ENCODE measurements at places on chromosomes 16 and 17.

GRCh38 chr16:83692224-83692623 is 115.6 kb upstream of the HSBP1 start:
- peak; percentile 40 for DNase-seq

GRCh38 chr16:14050291-14051027 is 20.7 kb upstream of the MRTFB start:
- no peak for DNase-seq

DNA sequence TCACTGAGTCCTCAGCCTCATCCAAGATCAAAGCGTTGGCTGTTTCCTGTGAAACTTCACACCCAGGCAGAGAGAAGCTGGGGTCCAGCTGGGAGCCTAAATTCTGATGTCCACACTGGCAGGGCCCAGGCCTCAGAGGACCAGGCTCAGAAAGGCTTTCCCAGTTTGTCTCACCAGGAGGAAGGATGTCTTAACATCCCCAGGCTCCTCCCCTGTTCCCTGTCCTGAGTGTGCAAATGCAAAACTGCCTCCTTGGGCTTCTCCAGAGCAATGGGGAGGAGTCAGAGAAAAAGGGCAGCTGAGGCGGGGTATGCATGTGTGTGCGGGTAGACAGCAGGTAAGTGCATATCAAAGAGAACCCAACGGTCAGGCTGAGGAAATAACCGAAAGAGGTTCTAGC is 45.7 kb downstream of the CUEDC1 start:
- DNase-seq = no peak

DNA sequence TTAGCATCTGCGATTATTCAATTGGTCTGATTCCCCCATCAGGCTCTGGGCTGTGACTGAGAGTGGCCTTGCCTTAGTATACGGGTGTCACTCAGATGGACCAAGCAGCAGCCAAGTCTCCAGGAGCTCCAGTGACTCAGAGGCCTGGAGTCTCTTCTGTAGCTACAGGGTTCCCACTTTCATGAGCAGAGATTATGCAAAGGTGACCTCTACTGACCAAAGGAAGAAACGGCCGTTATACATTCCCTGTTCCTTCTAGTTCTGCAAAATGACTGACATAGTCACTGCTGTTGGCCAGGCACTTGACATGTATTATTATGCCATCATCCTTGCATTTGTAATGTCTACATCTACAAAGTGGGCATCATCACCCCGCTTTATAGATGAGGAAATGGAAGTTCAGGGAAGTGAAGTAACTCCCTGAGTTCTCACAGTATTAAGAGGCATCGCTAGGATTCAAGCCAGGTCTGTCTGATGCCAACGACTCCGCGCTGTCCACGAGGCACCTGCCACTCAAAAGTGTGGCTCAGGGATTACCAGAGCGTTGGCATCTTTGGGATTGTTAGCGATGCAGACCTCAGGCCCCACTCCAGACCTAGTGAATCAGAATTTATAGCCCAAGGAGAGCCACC is 23.3 kb downstream of the SLC38A7 start:
- peak; percentile 85 for DNase-seq

GRCh38 chr16:12311309-12311708 is 334.8 kb downstream of the SNX29 start:
- DNase-seq = no peak

DNA sequence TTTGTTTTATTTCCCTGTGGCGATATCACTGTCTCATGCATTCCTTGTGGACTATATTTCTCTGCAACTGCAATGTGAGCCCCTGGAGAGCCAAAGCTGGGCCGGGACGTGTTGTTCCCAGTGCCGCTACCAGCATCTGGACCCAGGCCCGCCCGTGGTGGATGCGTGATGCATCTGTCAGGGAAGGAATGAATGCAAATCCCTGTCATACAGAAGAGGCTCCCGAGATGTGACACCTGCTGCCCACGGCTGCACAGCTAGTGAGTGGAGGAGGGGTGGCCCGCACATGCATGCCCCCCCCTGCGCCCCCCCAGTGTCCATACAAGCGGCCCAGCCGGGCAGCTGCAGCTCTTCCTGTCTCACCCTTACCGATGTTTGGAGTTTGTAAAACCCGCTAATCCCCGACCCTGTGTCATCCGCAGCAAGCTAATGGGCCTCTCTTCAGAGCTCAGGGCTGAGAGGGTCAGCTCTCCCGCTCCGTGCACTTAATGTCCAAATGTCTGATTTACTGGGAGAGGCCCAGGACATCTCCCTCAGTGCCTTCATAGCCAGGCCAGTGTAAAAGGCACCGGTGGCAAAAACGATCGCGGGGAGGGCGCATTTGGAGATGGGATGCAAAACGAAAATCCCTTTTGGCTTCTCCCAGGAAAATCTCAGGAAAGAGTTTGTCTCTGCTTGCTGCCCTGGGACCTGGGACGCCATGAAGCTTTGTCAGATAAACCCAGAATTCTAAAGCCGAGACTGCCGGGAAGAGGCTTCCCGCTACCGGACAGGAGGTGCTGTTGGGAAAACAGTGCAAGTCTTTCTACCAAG is 91.8 kb downstream of the FOXL1 start:
- peak; percentile 20 for DNase-seq

DNA sequence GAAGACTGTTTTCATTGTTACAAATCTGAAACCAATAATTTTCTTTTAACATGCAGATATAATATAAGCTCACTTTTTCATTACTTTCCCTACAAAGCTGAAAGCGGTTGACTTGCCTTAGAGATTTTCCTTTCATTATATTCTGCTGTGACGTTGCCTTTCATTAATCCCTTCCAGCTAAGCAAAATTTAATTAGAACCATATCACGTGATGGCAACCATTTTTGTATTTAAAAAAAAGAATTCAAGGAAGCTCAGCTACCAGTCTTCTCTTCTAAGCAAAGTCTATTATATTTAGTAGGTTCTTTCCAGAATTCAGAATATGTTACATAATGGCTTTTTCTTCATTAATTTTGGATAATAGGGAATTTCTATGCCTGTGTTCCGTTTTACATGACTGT is 186.5 kb downstream of the PRKCA start:
- no peak for DNase-seq

- DNase-seq = no peak
Observed at GRCh38 chr17:39866013-39866730, 1.8 kb upstream of the ZPBP2 start.

- no peak for DNase-seq
Observed at GRCh38 chr16:12317121-12317810, 340.7 kb downstream of the SNX29 start.

DNA sequence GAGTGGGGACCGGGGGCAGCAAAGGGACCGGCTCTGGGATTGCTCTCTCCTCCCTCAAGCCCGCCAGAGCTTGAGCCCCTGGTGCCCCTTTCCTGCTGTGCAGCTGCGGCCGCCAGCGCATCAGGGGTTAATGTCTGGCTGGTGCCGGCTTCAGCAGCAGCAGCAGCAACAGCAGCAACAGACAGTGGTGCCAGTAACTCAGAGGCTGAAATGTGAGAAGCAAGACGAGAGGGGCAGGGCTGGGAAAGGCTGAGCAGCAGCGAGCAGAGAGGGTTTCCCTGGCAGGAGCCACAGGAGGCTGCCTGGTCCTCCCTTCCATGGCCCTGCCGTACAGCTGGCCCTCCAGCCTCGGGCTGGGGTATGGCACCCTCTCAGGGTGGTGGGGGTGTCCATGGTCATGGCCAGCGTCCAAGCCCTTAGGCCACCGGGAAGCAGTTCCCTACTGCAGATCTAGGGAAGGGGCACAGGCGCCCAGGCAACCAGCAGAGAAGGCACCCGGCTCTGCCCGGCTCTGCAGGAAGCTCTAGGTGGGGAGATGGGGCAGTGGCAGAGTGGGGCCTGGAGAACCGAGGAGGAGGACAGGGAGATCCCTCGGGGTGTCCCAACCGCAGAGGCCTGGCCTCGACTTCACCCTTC is 21.1 kb upstream of the TFAP4 start:
- peak; percentile 76 for DNase-seq

- no peak for DNase-seq
Observed at GRCh38 chr17:8155231-8155995, 3.2 kb upstream of the PER1 start.

DNA sequence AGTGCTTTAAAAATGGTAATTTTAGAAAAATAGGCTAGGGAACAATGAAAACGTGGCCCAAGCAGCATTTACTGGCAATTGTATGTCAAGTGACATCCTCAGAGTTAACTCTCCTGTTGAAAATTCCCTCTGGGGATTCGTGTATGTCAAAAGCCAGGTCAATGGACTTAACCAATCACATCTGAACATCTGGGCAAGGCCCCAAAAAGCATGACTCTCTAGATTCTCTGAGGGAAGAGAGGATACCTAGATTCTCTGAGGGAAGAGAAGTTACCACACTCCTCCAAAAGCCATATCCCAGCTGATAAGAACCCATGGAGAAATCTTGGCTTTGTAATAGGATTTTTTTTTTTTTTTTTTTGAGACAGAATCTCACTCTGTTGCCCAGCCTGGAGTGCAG is 23.5 kb downstream of the NFE2L1 start:
- no peak for DNase-seq

DNA sequence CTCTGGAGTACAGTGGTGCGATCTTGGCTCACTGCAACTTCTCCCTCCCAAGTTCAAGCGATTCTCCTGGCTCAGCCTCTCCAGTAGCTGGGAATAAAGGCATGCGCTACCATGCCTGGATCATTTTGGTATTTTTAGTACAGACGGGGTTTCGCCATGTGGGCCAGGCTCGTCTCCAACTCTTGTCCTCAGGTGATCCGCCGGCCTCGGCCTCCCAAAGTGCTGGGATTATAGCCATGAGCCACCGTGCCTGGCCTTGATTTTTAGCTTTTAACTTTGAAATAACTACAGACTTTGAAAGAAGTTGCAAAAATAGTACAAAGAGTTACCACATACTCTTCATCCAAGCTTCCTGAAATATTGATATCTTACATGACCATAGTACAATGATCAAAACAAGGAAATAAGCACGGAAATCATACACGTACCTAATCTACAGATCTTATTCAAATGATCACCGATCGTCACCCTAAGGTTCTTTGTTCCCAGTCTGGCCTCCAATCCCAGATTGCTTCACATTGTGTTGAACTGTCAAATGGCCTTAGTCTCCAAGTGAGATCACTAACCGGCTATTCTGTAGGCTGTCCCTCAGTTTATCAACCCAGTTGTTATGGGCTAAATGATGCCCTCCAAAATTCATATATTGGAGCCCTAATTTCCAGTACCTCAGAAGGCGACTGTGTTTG is 18.4 kb downstream of the NPIPA1 start:
- DNase-seq = no peak

GRCh38 chr17:4807605-4808377 is 839 bp downstream of the PLD2 start:
- no peak for DNase-seq

Data from fibroblast of skin of right biceps (primary cell).